ENCODE measurements at places on chromosomes 6 and 20.

DNA sequence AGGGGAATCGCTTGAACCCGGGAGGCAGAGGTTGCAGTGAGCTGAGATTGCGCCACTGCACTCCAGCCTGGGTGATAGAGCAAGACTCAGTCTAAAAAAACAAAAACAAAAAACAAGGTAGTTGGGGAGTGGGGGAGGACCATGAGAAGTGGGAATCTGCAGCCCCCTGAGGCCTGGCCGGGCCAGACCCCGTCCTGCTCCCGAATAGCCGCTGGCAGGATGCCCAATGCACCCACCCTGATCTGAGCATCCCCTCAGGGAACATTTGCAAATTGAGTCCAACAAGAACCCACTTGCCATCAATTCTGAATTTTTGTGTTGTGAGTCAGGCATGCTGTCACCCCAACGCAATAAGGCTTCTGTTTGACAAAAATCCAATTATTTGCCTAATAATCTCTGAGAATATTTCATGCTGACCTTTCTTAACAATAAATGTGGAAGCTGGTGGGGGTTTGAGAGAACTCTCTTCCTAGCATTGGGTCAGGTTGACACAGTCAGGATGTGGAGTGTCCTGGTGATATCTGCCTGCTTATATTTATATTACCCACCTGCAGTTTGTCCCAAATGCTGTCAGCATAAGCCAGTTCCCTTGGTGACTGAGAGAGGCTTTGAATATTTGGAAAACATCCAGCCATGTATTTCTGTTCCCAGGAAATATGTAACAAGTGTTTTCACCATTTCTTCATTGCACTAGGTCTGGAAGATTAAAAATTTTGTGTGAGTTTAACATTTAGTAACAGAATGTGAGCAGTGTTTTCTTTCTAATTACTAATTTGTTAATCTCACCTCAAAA, 28.4 kb upstream of the FRMD1 start:
- DNase-seq, result no peak

DNA sequence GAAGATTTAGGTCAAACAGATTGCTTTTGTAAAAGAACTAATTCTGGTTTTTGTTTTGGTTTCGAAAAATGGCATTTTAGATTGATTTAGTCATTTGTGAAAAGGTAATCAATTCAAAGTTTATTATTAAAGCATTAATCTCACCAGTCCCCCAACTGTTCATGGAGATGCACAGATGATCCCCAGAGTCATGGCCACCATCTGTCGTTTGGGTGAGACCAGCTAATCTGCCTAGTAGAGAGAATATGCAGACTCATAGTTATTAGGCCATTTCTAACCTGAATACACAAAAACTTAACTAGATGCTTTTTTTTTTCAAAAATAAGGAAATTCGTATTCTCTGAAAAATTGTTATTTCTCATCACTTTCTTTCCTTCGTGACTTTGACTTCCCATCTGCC, 58.1 kb downstream of the C6orf58 start:
- no peak for DNase-seq

- DNase-seq, result no peak
These were observed 61.4 kb upstream of the IL20RA start for GRCh38 chr6:137106183-137106582.

GRCh38 chr6:33297956-33298772, 578 bp downstream of the RGL2 start:
- peak; percentile 71 for DNase-seq

Data from CD4-positive, alpha-beta memory T cell (primary cell).